ENCODE measurements at places on chromosomes 2 and 18. TPM values are rescaled to one million over a fixed set of nuclear protein-coding genes. Genes with fewer than 3 reads are reported as not detected.
A peak's percentile ranks its signal among the peaks of the same experiment; 100 is the strongest.

DNA sequence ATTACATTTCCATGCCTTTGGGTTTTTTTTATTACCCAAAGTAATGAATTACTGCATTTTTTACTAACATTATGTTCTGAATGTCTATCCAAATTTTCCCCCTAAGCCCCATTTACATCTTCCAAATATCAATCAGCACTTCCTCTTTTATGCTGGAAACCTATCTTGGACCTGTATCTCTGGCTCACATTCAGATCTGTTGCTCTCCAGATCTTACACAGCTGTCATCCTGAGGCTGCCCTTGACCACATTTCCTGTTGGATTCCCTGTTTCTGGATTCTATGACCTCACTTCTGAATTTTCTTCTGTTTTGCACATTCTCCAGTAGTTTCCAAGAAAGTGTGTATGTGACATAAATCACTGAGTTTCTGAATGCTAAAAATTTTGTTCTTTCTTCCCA lies 146.7 kb downstream of the PDE1A start:
- DNase-seq = no peak

GRCh38 chr18:31943878-31944816 lies 1.2 kb upstream of the TRAPPC8 start:
- DNase-seq = no peak

DNA sequence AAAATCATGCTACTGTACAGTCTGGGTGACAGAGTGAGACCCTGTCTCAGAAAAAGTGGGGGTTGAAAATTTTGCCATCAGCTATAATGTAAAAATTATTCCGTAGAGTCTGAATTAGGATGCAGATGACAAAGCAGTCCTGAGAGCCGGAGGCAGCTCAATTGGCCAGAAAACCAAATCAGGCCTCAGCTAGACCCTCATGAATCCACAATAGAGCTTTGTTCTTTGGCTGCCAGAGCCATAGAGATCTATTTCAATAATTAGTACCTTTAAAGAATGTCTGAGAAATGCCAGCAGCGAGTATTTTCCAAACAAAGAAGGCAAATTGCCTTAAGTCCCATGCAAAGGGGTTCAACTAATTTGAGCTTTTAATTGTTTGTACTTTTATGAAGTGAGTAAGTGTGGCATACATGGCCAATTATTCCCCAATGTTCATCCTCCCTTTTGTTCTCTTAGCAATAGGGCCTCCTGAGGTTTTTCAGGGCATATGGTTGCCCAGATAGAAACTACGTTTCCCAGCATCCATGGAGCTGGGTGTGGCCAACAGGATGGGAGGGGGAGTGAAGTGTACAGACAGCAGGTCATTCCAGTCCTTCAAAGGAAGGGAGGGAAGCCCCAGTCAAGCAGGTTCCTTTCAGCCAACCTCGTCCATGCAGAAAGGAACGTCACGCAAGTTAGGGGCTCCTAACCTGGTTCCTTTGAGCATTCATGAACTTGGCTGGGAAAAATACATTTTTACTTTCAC lies 211.3 kb upstream of the APCDD1 start:
- no peak for DNase-seq

- DNase-seq = no peak
Measured at GRCh38 chr2:200613692-200614091, 27.9 kb downstream of the AOX1 start.

DNA sequence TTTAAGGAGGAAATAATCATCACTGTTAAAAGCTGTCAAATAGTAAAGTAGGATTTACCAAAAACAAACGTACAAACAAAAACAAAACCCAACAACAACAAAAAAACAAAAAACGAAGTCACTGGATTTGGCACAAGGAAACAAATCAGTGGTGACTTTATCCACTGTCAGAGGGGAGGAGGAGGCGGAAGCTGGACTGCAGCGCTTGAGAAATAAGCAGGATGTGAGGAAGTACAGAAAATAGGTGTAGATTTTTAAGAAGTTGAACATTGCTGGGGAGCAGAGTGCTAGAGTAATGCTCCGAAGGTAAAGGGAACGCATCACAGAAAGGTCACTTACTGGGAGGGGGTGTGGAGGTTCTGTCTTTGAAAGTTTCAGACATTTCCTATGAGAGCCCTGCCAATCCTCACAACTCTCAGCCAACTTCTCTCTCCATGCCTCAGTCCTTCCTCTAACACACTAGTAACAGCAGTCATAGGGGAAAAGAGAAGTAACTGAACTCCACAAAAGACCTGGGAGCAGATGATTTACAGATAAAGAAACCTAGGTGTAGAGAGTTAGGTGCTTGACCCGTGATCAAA lies 220.2 kb upstream of the SMAD7 start:
- no peak for DNase-seq

GRCh38 chr2:50401772-50402653 lies 629.9 kb downstream of the NRXN1 start:
- peak; percentile 64 for DNase-seq

SGO2 gene
- 49.9 TPM for total RNA-seq

DES gene
- not detected for total RNA-seq

GRCh38 chr2:172997031-172997430 lies 78.6 kb upstream of the MAP3K20 start:
- no peak for DNase-seq

DNA sequence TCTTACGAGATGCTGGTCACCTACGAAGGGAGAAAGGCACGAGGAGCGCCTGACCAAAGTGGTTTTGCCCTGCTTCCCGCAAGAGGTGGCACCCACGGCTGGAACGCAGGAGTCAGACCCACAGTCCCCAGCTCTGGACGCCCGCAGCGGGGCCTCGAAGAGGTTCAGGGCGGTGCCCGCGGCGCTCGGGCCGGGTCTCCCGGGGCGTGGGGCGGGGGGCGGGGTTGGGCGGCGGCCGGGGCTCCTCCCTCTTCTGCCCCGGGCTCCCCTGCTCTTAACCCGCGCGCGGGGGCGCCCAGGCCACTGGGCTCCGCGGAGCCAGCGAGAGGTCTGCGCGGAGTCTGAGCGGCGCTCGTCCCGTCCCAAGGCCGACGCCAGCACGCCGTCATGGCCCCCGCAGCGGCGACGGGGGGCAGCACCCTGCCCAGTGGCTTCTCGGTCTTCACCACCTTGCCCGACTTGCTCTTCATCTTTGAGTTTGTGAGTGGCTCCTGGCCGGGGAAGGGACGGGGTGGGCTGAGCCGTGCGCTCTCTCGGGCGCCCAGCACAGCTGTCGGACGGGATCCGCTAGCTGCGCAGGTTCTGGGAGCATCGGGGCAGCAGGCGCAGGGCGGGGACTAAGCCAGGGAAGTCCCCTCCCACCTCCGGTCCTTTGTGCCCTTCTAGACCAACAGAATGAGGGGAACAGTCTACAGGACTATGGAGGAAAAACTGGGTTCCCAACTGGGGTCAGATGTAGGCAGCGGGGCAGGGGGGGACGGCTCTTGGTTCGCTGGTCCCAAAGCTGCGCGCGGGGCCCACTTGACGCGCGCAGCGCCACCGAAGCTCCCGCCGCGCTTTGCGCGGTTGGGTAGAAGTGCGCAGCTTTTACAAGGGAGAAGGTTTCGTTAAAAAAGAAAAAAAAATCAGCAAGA lies at the start of gene MAL:
Gene MAL, plus strand, starts transcription at position 303 of the 914 bp plus-strand sequence. Its CDS starts 85 bp downstream, at position 388.
- peak; percentile 80 for DNase-seq

DNA sequence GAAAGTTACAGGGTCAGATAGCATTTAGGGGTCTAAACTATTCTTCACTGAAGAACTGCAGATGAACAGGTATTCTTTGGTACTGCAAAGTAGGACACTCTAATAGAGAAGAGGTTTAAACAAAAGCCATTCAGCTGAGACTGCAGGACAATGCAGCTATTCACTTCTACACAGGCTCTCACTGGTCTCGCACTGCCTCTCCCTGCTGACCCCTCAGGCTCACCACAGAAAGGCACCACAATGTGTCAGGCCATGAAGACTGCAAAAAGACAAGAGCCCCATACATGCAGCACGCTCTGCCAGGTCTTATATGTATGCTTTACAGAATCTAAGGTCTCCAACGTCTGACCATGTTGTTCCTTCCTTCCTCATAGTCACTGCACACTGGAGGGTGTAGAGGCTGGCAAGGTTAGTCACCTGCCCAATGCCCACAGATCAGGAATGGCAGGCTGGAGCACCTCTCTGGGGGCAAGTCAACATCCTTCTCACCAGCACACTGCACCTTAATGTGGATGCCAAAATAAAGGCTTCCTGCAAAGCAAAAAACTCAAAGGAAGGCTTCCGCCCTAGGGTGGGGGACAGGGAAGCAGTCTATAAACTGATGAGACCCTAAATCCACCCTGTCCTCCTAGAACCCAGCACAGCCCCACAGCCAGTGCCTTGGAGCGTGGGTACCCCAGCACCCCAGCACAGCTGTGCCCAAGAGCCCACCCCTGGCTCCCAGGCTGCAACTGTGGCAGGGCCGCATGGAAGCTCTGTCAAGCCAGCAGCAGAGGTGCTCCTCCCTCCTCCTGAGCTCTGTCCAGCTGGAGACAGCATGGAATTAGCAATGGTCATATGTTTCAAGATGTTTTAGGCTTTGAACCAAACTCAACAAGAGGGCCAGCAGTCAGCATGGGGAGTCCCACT lies 10.7 kb upstream of the RNU4ATAC start:
- no peak for DNase-seq

NPPC gene
- 0.46 TPM for total RNA-seq

GRCh38 chr2:37026050-37026449 lies 58.1 kb downstream of the HEATR5B start:
- peak; percentile 24 for DNase-seq

- no peak for DNase-seq
Measured at GRCh38 chr2:160610041-160610440, 116.4 kb upstream of the RBMS1 start.

ANKRD29 gene
- total RNA-seq = 0.21 TPM

- DNase-seq = no peak
Measured at GRCh38 chr18:8615397-8616027, 6.3 kb downstream of the RAB12 start.

- DNase-seq = no peak
Measured at GRCh38 chr2:79294994-79295393, 135.4 kb upstream of the REG3A start.

CIB4 gene
- total RNA-seq = not detected

FER1L5 gene
- total RNA-seq = not detected

GRCh38 chr2:228768818-228769217 lies 502.3 kb downstream of the PID1 start:
- no peak for DNase-seq

DNA sequence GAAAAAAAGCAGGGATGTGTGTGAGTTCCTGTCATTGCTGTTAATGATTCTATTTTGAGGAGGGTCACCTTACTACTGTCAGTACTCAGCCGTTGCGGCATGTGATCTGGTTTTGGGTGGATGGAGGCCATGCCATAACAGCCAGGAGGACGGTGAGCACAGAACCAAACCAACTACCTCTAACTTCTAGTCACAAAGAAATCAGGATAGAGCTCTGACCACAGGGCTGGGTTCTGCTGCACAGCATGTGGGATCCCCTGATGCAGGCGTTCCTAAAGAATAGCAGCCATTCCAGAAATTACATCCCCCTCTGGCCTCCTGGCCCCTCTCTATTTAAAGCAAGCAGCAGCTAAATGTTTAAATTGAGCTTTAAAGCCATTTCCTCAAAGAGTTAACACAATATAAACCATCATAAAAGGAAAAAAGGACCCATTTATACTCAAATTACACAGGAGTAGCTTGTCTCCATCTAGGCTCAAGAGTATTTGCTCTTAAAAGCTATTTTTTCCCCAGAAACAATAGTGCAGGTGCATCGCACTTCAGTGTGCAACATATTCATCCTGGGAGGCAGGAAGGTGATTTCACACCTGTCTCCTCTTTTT lies 786.4 kb downstream of the RNF144A start:
- no peak for DNase-seq

C1D gene
- total RNA-seq = 11.3 TPM

GRCh38 chr18:44652722-44653121 lies 28.0 kb upstream of the SETBP1 start:
- no peak for DNase-seq

GRCh38 chr18:79058007-79058406 lies 11.2 kb upstream of the ATP9B start:
- DNase-seq = no peak

- no peak for DNase-seq
Measured at GRCh38 chr2:35989040-35989439, 366.5 kb upstream of the CRIM1 start.

DNA sequence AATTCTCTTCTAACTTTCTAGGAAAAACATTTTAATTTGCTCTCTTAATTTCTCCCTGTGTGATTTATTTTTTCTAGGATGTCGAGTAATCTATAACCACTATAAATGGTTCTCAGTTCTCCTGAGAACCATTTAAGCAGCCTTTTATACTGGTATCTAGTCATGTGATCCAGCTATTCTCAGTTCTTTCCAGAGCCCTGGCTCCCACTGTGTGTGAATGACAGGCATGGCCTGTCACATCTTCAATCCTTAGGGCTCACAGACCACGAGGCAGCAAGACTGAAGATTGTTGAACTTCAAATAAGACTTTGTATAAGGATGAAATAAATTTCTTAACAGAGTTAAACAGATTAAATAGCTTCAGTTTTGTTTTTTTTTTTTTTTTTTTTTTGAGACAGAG lies 219.4 kb downstream of the HNMT start:
- no peak for DNase-seq

DNA sequence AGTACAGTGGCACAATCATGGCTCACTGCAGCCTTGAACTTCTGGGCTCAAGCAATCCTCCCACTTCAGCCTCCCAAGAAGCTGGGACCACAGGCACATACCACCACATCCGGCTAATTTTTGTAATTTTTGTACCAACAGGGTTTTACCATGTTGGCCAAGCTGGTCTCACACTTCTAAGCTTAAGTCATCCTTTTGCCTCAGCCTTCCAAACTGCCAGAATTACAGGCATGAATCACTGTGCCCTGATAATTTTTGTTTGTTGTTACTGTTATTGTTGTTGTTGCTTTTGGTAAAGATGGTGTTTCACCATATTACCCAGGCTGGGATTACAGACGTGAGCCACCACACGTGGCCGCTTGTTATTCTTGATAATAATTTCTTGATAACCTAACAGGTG lies 10.5 kb upstream of the COBLL1 start:
- DNase-seq = no peak

CD226 gene
- total RNA-seq = 53.3 TPM

- no peak for DNase-seq
Measured at GRCh38 chr2:68915393-68915792, 37.3 kb downstream of the GKN2 start.

- no peak for DNase-seq
Measured at GRCh38 chr2:202548240-202548639, 86.5 kb upstream of the FAM117B start.

- peak; percentile 21 for DNase-seq
Measured at GRCh38 chr18:54647176-54647575, 56.1 kb downstream of the DYNAP start.
